ENCODE measurements at places on chromosomes 3 and 15.
A peak's percentile ranks its signal among the peaks of the same experiment; 100 is the strongest.

- DNase-seq: peak; percentile 56
Measured at GRCh38 chr3:25783661-25784512, 644 bp upstream of the NGLY1 start.

DNA sequence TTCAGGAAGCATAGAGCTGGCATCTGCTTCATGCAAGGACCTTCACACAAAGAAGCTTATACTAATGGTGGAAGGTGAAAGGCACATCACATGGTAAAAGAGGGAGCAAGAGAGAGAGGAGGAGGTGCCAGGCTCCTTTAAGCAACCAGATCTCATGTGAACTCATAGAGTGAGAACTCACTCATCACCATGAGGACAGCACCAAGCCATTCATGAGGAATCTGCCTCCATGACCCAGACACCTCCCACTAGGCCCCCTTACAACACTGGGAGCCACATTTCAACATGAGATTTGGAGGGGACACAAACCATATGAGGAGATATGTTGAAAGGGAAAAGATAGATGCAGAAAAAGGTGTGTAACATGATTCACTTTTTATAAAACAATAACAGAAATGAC is 48.4 kb upstream of the TLE3 start:
- no peak for DNase-seq

GRCh38 chr15:35728219-35728940 is 182.4 kb upstream of the DPH6 start:
- DNase-seq: peak; percentile 4

GRCh38 chr3:15796771-15797641 is 773 bp downstream of the ANKRD28 start:
- DNase-seq: peak; percentile 93

DNA sequence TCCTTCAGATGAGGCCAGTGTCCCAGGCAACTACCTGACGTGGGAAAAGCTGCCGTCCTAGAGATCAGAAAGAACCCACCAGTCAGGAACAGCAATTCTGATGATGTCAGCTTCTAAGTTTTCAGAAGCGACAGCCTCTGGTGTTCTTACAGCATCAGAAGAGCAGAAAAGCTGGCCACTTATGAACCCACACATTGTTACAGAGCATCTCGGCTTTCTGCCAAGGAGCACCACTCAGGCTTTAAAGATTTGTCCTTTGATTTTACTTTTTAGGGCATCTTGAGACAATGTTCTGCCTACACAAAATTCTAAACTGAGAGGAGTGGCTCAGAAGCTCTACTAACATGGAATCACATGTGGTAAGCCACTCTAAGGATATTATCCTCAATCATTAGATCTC is 49.7 kb upstream of the BOC start:
- no peak for DNase-seq

DNA sequence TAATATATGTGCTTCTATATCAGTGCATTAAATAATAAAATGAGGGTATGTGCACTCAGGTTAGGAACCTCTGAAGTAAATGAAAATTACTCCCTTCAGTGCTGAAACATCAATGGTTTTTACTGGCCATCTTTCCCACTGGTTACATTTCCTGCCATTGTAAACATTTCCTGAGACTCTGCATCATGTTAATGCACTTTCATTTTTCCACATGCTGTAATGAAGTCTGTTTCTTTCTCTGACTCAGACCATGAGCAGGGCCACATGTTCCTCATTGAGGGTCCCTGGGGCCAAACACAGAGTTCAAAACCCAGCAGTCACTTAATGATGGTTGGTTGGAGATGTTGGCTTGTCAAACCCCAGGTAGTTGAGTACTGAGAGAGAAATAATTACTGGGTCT is 15.3 kb downstream of the FAM3D start:
- no peak for DNase-seq

DNA sequence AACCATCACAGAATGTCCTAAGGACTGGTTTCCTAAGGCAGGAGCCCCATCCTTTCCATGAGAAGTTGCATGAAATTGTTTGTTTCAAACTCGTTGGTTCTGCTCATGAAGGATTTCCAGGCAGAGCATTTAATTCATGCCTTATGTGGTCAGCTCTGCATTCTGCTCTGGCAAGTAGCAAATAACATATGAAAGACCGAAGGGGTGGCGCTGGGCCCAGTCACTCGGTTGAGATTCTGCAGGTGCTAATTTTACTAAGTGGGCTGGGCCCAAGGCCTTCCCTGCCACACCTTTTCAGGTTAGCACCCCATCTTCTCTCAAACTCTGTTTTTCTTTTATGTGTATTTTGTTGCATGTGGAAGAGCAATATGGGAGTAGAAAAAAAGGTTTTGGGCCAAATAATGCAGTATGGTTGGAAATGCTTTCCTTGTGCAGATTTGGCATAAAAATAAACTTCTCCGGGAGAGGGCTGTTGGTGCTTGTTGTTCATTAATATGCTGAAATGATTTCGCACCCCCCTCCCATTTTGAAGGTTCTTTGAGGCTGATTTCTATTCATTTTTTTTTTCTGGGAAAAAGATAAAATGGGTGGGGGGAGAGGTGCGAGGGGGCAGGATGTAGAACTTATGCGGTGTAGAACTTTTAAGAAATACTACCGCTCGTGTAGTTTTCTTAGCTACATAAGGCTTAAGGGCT is 182.9 kb upstream of the FEZF2 start:
- no peak for DNase-seq

DNA sequence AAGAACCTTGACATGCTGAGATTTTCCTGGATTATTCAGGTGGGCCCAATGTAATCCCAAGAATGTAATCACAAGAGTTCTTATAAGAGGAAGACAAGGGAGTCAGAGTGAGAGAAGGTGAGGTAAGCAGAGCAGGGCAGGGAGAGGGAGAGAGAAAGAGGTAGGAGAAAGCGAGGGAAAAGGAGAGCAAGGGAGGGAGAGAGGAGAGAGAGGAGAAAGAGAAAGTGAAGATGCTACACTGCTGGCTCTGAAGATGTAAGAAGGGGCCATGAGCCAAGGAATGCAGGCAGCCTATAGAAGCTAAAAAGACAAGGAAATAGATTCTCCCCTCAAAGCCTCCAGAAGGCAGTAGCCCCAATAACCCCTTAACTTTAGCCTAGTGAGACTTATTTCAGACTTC is 28.7 kb upstream of the FAM98B start:
- DNase-seq: no peak

DNA sequence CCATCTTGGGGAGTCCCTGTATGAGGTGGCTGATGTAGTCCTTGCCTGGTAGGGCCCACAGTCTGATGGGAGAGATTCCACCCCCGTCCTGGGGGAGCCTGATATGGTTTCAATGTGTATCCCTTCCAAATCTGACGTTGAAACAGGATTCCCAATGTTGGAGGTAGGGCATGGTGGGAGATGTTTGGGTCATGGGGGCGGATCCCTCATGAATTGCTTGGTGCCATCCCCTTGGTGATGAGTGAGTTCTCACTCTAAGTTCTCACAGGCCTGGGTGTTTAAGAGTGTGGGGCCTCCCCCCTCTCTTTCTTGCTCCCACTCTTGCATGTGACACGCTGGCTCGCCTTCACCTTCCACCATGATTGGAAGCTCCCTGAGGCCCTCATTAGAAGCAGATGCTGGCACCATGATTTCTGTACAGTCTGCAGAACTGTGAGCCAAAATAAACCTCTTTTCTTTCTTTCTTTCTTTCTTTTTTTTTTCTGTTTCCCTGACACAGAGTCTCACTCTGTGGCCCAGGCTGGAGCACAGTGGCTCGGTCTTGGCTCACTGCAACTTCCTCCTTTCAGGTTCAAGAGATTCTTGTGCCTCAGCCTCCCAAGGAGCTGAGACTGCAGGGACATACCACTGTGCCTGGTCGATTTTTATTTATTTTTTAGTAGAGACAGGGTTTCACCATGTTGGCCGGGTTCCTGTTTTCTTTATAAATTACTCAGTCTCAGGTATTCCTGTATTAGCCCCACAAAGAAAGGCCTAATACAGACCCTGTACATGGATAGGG is 28.6 kb downstream of the ITGA11 start:
- no peak for DNase-seq

DNA sequence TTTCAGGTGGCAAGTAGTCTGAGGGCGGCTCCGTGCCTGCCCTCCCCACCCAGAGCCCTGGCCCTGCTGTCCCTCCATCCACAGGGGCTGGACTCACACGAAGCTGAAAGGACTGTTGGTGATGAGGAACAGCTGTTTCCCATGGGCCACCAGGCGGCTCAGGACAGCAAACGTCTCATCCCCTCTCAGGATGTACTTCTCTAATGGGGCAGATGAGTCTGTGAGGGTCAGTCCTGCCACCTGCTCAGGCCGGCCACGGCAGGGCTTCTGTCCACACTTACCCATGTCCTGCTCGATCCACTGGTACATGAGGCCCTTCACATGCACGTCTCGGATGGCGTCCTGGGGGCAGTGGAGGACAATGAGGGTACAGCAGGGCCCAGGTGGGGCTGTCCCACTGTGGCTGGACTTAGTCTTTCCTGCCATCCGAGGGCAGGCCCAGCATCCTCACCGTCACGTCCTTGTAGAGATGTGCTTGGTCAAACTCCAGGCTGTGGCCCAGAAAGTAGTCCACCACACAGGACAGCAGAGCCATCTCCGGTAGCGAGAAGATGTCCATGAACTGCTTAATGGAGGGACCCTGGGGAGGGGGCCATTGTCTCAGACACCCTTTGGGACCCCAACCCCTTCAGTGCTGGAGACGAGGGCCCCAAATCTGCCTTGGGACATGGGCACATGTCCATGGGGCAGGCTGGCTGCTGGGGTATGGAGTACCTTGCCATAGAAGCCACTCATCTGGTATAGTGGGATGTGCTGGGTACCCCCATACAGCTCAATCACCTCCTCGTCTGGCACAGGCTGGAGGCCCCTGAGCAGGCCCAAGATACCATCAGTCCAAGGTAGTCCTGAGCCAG is 5.7 kb downstream of the NT5DC2 start:
- DNase-seq: no peak

- no peak for DNase-seq
Measured at GRCh38 chr15:90035840-90036230, 34.7 kb downstream of the ZNF710 start.

- DNase-seq: no peak
Measured at GRCh38 chr15:52234596-52235541, 43.7 kb upstream of the GNB5 start.

- no peak for DNase-seq
Measured at GRCh38 chr15:84987949-84988624, 6.4 kb downstream of the PDE8A start.

GRCh38 chr15:56963126-56963525 is 44.7 kb downstream of the TCF12 start:
- DNase-seq: no peak

DNA sequence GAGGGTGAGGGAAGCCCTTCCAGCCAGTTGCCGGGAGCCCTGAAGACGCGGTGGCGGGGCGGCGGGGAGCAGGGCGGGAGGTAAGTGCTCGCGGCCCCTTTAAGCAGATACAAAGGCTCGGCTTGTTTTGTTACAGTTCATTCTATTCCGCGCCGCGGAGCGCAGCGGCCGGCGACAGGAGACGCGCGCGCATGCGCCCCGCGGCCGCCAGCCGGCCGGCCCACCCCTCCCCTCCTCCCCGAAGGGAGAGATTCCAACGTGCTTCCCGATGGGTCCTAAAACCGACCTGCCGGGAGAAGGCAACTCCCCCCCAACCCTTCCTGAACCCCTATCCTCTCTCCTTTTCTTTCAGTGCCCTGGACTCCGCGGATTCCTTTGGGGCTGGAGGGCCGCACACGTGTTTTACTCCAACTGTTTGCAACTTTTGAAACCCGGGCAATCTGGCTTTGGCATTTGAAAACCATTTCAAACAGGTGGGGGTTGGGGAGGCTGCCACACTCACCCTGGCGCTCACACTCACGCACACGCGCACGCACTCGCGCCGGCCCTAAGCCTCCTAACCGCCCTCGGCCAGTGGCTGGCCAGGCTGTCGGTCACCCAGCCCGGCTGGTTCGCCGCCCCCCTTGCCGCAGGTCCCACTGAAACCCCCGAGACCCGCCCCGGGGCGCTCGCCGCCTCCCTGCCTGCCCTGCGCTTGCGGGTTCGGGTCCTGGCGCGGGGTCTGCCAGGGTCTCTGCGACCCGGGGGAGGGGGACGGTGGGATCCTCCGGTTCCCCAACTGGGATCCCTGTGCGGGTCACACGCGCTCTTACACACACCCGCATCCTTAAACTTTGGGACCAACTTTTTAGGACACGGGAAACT is at the start of gene MAGI1:
MAGI1 (minus strand) TSS at position 193 of the 864 bp plus-strand sequence. CDS start 610 bp downstream, outside the sequence.
- DNase-seq: peak; percentile 96

DNA sequence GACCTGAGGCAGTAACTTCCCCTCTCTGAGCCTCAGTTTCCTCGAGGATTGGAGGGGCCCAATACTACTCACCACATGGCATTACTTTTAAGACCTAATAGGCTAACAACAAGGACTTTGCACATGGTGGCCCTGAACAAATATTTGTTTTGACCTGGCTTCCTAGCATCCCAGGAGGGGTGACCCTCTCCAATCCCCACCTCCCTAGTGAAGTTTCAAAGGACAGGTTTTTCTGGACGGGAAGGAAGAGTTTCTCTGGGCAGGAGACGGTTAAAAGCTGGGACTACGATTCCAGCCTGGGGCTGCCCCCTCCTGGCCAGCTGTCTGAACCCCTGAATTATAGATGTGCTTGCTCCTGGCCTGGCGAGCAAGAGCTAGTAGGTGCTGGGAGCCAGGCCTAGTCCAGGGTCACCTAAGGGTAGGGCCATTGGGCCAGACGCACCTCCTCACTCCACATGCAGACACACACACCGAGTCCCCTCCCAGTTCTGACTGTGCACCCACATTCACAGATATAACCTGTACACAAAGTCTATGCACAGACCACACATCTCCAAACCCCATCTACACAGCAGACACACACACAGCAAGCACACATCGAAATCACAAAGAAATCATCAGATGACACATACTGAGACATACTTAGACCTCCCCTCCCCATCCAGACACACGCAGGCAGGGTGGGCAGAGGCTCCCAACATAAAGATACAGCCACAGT is 2.7 kb upstream of the ISL2 start:
- peak; percentile 29 for DNase-seq

DNA sequence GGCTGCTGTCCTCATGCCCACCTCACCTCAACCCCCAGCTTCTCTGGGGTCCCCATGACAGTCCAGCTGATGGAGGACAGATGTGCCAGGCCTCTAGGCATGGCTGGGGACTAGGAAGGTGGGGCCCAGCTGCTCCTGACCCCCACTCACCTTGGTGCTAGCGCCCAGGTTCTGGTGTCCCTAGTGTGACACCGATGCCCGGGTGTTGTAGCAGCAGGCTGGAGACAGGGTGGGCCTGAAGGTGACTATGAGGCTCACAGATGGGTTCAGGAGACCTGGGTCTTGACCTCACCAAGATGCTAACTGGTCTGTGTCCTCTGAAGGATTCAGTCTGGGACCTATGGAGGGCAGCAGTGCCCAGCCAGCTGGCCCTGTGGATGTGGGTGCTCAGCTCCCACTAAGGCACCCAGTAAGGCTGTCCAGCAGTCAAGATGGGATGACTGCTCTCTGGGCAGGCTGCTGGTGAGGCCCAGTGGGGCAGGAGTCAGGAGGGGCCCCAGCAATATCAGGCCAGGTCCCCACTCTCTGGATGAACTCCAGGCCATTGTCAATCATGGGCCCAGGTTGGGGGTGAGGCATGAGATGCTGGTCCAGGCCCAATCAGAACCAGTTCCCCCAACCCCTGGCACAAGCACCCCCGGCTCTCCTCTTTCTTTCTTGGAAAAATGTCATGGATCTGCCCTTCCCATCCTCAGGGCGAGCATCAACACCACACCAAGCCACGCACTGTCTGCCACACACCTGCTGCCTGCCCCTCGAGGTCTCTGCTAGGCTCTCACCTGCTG is 33.0 kb downstream of the ALDH1L1 start:
- no peak for DNase-seq

GRCh38 chr3:177429771-177430170 is 232.5 kb upstream of the TBL1XR1 start:
- DNase-seq: no peak

- no peak for DNase-seq
Measured at GRCh38 chr15:94924971-94925598, 693.7 kb downstream of the MCTP2 start.

Measured in SW480 (cell line).